Activated naive CD4-positive, alpha-beta T cell (primary cell): ENCODE measurements at places on chromosomes 3 and 15.

DNA sequence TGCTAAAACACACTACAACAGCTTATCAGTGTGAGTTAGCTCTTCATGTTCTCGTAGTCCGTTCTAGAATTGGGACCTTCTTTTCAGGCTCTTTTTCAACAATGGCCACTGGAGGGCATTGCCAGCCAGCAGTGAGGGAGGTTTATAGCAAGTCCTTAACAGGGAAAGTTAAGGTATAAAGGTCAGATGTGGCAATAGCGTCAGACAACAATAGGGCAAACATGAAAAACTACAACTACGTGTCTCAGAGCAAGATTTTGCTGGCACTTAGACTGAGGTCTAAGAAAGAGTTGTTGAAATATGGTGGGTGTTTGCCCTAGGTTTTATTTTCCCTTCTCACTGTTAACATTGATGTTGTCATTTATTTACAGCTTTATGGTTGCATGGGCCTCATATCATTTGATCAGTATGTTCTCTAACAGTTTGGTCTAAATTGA lies 161.4 kb downstream of the GMNC start:
- no peak for DNase-seq

DNA sequence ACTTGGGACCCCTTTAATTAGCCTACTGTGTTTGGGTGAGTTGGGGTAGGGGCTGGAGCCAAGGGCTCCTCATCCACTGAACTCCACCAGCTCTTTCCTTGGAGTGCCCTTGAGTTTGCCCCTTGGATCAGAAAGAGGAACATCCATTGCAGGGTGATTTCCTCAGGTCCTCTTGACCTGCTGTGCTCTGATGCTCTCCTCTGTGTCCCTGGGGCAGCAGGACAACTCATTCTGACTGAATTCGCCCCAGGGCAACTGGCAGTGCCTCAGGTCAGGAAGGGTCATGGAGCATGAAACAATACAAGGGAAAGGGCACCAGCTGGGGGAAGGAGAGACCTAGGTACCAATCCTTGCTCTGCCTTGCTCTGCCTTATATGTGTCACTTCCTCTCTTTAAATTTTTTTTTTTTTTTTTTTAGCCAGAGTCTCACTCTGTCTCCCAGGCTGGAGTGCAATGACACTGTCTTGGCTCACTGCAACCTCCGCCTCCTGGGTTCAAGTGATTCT lies 47.8 kb downstream of the BSN start:
- no peak for DNase-seq

DNA sequence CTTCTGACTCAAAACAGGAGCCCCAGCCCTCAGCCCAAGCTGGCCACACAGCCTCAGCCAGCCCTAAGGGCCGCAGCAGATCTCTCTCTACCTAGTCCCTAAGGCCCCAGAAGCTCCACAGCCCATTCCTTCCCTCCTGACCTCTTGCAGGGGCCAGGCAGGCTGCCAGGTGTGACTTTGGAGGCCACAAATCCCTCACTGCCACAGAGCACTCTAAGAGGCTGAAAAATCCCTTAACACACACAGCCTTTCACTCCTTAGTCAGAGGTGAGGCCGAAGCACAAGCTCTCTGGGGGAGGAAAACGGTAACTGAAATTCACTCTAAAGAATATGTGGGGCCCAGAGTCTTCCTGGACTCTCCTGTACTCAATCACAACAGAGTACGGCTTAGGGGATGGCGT lies 23.3 kb downstream of the LRRC2 start:
- no peak for DNase-seq

GRCh38 chr3:194396859-194397756 lies 2.0 kb downstream of the GP5 start:
- DNase-seq = no peak

DNA sequence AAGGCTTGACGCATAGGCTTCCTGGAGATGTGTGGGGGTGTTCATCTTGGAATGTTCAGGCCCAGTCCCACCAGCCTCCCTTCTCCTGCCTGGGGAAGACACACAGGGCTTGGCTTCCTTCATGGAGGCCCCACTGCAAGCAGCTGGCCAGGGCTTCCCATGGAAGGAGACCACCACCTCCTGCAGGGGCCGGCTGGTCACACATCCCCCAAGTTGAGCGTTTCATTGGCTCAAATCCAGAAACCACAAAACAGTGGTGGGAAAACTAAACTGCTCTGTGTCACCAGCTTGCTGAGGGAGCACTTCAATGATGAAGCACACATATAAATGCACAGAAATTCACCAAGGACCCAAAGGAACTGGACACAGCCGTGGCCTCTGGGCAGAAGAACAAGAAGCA lies 8.3 kb downstream of the IQSEC1 start:
- DNase-seq = no peak

GRCh38 chr3:25903371-25904129 lies 113.7 kb downstream of the OXSM start:
- no peak for DNase-seq

- no peak for DNase-seq
Measured at GRCh38 chr15:68052431-68052830, 1.7 kb upstream of the PIAS1 start.

GRCh38 chr3:116739678-116740077 lies 30.1 kb downstream of the TUSC7 start:
- no peak for DNase-seq

DNA sequence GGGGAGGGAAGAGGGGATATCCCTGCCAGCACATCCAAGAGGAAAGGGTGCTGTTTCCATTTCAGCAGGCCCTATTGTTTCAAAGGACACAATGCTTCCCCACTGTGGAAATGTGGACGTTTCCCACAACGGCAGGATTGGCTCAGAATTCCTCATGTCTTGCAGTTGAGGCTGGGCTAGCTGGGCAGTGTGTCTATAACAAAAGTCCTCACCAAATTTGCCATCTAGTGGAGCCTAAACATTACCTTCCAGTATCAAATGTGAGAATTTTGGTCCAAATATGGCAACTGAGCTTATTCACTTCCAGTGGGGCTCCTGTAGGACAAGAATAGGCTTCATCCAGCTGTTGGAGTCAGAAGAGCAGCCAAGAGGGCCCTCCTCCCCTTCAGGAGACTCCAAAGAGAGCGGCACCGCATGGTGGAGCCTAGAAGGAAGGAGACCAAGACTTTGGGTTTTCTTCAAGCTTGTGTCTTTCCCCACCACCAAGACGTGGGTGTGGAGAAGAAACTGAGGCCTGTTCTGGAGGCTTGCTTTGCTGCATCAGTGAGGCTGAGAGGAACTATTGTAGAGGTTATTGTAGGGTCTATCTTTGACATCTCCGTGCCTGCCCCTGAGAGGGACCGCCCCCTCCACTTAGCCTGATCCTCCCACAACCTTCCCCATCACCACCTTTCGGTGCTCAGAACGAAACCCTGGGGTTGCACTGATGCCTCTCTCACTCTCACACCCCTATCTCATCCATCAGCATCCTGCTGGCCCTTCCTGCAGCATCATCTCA lies 45.3 kb upstream of the SLCO2A1 start:
- DNase-seq = no peak

DNA sequence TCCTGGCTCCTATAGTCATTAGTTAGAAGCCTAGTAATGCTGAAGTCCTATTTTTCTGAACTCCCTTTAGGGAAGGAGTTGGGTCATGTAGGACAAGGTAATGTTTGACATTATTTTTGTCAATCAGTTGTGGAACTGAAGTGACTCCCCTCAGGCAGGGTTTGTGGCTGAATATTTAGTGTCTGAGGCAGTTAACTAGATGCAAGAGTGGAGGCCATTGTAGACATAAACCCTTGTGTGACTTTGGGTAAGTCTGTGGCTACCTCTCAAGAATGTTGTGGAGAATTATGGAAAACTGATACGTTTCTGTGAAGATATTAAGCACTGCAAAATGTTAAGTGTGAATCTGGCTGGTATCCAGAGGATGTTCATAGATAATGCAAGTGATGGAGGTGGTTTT lies 125.2 kb upstream of the PHLDB2 start:
- no peak for DNase-seq

DNA sequence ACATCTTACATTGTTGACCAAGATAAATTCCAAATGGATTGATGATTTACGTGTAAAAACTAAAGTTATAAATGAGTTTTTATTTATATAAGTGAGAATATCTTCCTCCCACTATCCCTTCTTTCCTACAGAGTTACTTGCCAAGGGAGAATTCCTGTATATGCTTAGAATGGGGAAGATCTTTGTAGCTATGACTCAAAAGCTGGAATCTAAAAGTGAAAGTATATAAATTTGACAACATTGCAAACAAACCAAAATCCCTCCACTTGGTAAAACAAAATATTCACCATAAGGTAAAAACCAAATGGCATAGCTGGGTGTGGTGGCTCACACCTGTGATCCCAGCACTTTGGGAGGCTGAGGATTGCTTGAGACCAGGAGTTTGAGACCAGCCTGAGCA lies 52.7 kb upstream of the GCNT3 start:
- DNase-seq = no peak

GRCh38 chr15:50082066-50082465 lies 37.0 kb downstream of the ATP8B4 start:
- no peak for DNase-seq

GRCh38 chr3:152050903-152051302 lies 177.5 kb downstream of the SUCNR1 start:
- DNase-seq = no peak

DNA sequence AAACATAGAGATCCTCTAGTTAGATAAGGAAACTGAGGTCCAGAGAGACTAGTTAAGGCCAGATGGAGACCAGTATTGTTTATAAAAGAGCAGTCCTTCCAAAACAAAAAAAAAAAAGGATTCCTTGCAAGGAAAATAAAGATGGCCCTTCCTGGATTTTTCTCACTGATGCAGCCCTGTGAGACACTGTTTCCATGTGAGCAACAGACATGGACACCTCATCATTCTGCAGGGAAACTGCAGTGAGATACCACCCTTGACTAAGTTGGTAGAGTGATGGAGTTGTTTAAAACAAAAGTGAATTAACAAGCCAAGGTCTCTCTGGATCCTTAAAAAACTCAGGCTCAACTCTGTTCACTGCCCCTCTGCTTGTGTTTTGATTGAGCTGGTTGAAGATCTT lies 65.6 kb upstream of the MYZAP start:
- no peak for DNase-seq

DNA sequence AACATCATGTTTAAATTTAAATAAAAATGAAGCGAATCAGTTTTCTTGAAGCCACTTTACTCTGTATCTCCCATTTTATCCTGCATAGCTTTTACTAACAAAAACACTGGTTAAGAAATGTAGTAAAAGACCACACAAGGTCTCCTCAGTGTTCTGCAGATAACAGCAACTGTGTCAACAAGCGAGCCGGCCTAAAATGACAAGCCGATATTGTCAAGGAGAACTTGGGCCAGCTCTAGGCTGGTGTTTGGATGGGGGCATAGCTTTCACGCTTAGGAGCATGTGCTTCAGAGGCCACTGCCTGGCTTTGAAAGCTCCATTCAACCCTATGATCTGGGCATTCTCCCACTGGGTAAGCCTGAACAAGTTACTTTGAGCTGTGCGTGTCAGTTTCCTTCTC lies 38.1 kb downstream of the MFSD1 start:
- DNase-seq = no peak

DNA sequence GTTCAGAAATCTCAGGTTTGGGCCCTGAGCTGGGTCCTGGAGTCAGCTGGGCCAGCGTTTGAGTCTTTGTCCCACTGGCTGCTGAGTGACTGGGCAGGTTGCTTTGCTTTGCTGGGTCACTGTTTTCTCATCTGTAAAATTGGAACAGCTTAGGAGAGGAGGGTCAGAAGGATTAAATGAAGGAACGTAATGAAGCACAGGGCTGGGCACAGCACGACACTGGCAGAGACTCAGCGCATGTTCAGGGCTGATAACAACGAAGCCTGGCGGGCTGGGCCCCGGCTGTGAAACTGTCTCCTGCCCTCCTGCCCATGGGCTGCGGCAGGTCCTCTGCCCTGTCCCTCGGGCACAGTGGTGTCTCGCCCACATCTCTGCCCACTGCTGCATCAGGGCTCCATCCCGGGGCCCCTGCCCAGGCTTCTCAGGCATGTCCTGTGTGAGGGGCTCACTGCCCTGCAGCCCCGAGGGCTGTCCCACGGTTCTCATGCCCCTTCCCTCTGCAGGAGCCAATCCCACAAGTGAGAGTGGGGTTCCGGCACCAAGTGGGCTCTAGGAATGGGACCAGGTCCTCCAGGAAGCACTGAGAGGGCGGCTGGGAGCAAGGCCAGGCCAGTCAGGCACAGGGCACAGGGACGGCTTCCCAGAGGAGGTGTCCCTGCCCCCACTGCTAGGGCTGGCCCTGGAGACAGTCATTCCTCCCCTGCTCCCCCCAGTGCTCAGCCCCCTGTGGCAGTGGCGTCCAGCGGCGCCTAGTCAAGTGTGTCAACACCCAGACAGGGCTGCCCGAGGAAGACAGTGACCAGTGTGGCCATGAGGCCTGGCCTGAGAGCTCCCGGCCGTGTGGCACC lies 88.0 kb downstream of the TBC1D2B start:
- no peak for DNase-seq
